NCI-H2029 (cell line): ENCODE measurements at places on chromosomes 6 and 20.

- no peak for DNase-seq
Measured at GRCh38 chr6:134515986-134516385, 198.1 kb upstream of the SGK1 start.

DNA sequence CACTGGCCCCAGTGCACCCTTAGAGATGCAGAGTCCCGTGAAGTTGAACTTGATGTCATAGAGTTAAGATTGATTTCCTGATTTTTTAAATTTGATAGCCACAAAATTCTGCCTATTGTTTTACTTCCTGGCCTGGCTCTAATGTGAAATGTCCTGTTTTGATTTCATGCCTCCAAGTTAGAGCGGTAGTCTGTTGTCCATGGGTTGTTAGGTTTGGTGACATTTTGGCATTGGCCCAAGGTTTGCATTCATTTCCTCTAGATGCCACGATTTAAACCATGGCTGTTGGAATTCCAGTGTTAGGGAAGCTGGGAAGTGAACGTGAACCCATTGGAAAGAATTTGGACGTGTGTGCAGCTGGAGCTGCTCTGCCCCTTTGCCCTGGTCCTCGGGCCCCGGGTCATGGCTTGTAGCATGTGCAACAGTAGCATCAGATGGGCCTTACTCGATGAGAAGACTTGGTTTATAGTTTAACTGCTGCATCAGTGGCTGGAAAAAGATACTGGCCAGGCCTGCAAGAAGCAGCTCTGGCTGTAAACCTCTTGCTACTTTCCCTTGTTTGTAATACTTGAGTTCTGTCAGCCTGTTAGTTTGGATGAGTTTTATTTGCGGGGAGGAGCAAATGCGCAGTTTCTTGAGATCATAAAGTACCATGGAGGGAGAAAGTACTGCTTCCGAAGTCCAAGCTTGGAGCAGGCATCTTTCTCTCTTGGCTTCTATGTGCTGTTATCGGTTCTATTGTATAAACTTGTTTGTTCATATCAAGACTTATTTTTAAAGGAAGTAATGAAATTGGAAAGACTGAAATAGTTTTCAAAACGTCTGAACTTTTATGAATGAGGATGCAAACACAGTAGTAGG, 121.4 kb upstream of the CLDN20 start:
- no peak for DNase-seq

DNA sequence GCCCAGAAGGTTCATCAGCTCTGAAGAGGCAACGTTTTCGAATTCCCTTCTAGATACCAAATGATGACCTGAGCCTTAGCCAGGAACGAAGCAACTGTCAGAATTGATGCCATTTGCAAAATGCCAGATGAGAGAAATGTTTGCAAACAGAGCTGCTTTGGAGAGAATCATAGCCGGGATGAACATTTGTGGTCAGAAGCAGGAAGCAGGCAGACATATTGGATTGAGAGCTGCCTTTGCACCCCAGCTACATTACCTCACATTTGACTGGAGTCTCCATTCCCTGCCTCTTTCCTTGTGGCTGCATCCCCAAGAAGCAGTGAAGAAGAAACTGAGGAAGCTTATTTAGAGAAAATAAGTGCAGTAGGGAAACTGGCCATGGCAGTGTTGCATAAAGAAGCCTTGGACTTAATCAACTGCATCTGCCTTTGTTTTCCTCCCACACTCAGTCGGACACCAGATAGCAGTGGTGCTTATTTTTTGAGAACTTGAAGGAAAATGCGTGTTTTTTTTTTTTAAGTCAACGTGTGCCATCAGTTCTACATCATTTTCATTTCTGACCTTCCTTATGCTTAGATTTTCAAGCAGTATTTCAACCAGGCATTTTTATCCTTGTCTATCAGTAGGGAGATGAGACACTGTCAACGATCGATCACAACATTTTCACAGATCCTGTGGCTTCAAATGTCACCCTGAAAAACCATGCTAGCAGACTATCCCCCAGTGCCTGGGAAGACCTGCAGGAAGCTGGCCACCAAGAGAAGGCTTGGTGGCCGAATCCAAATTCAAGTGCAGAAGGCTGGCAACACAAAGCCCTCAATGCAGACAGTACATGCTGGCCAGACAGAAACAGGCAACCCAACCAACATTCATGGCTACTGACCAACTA, 541.2 kb upstream of the JARID2 start:
- no peak for DNase-seq

DNA sequence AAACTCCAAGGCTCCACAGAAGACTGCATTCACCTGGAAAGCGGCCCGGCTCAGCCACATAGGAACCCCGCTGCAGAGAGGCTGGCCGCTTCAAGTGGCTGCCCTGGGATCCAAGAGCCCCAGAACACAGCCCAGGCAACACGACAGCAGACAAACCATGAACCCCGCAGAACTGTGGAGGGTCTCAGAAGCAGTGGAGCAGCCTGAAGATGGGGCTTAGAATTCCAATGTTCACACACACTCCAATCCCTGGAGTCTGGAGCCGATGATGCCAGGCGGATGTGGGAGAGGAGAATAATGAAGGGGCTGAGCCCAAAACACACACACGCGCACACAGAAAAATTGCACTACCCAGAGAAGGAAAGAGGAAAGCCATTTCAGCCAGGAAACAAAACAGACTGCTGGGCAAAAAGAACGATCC, 52.4 kb downstream of the NINL start:
- no peak for DNase-seq

- no peak for DNase-seq
Measured at GRCh38 chr6:157267654-157268053, 55.7 kb downstream of the TMEM242 start.

DNA sequence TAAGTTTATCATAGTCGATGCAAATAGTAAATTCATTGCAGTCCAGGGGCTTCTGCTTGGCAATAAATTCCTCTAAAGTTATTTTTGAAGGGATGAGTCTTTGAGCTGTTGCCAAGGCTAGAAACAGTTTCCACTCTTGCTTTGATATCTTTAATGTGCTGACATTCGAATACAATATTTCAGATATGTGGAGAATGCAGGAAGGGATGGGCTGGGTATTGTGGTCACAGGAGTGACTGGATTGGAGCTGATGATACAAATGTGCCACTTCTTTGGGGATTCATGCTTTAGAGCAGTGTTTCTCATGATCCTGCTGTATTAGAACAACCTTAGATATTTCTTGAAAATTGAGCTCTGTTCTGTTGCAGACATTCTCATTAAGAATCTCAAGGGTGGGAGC, 139.0 kb downstream of the PRDM13 start:
- DNase-seq, result no peak

- DNase-seq, result no peak
Measured at GRCh38 chr6:32095338-32096086, 13.6 kb downstream of the TNXB start.

- DNase-seq, result no peak
Measured at GRCh38 chr20:45905505-45906079, 6.4 kb downstream of the PLTP start.

DNA sequence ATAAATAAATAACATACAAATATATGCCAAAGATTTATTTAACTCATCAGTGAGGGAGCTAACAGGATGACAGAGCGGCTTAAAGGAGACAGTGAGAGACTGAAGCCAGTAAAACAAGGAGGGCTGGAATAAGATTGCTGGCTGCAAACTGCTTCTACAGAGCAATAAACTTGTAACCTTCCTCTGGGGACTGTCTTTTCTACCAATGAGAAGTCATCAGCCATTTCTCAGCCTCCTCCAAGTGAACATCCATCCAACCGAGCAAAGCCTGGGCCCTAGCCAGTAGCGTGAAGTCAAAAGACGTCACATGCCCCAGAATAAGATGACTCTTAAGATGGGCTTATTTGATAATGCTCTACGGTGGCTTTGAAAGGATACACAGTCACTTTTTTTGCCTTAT, 42.5 kb downstream of the CPXM1 start:
- no peak for DNase-seq

DNA sequence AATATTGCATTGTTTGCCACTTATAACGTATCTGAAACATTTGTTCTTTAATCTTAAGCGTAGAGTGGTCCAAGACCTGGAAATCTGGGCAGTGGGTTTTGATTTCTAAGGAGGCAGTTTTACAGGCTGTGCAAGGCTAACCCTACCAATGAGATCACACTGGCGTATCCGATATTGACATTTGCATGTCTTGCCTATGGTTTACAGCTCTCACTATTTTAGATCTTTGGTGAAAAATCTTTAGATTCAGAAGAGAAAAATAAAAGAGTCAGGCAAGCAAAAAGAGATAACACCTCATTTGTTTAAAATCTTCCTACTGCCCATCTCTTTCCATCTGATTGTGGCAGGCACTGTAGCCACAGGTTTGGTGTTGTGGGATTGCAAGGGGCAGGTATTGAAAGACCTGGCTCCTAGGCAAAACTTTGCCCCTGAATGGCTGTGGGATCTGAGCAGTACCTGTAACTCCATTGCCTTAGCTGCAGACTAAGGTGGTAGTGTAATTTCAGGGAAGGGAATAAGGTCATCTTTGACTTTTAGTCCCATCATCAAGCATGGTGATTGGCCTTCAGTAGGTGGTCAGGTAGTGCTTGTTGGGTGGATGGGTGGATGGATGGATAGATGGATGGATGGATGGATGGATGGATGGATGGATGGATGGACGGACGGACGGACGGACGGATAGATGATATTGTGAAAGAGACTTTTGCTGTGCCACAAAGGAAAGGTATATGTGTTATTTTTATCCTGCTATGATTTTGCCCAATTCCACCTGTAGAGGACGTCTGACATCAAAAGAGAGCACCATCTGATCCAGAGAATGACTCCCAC, 1.9 kb downstream of the TNFAIP3 start:
- no peak for DNase-seq

- no peak for DNase-seq
Measured at GRCh38 chr20:58432186-58432954, 43.3 kb downstream of the VAPB start.

- no peak for DNase-seq
Measured at GRCh38 chr6:74645108-74645849, 560.6 kb downstream of the COL12A1 start.

DNA sequence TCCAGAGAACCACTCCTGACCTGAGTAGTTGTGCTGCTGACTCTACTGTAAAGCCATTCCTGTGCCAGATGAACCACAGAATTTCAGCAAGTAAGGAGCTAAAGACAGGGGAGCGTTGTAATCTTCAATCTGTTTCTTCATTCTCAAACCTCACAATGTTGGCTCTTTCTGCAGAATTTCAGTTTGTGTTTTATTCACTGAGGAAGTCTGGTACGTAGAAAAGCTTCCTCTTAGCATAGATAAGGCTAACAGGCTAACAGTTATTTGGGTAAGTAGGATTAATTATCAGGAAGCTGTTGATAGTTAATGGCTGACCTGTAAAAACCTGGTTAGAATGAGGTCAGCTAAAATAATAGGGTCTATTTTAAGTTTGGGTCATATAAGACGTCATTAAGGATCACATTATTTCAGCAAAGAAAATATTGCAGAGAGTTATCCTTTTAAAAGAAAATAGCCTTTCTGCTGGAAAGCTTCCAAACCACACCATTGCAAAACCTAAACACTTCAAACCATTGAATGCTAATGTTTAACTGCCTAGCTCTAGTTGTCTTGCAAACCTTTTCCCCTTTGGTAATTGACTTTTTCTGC, 14.1 kb upstream of the TENT5A start:
- DNase-seq, result peak; percentile 32

GRCh38 chr6:101393829-101394251, 332 bp downstream of the GRIK2 start:
- DNase-seq, result peak; percentile 44

DNA sequence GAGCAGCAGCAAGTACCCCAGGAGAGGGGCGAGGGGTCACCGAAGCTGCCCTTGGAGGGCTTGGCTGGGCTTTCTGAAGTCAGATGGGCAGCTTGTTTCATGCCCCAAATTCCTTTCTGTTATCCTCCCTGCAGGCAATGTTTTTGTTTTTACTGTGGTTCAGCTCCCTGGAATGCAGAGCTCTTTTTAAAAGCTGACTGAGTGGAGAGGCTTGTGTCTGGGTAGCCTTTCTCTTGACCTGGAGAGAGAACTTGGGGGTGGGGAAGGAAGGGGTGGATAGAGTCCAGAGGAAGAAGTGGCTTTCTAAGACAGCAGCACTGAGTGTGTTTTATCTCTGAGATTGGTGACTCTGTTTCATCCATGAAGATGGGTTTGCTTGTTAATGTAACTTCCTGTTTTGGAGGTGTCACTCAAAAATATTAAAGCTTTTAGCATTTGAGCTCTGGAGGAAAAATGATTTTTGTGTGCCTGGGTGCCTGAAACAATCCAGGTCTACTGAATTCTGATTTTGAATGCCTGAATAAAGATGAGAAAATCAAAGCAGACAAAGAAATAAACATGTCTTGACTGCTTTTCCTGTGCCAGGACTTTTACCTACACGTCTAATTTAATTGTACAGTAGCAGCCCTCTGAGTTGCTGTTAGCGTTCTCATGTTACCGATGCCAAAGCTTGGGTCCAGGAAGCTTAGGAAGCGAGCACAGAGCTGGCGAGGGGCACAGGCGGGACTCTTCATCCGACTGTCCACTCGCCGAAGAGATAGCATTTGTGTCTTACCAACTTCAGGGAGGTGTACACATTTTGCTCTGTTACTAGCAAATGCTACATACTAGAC, 78.2 kb upstream of the EEF1E1 start:
- DNase-seq, result no peak

- DNase-seq, result no peak
Measured at GRCh38 chr20:1491281-1491840, at the start of gene SIRPB2. SIRPB2 (minus strand) TSS chr20:1491420; CDS start chr20:1491359, 61 bp downstream.

- no peak for DNase-seq
Measured at GRCh38 chr20:59939879-59940128, 301 bp downstream of the PPP1R3D start.

DNA sequence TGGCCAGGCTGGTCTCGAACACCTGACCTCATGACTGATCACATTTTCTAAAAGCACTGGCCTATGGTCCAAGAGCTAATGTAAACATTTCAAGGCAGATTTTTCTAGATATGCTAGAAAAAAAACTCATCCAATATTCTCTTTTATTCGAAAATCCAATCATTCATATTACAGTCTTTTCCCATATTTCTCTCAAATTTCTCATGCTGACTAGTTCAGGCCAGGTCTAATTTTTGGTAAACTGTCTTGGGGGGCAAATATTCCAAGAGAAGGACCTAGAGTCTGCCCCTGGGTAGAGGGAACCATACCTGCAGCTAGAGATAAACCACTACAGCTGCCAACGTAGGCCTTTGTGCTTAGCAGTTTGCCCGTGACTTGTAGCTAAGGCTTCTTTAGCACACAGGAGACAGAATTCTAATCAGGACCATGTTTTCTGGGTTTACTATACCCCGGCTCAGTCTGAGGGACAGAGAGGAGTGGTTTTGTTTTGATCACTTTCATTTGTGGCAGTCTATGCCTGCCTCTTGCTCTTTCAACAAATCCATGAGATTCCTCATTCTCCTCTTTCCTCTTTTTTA, 71.8 kb upstream of the CITED2 start:
- no peak for DNase-seq

- DNase-seq, result no peak
Measured at GRCh38 chr6:86192123-86192522, 549.4 kb upstream of the SYNCRIP start.
